ENCODE measurements at places on chromosomes 6 and 20.
A peak's percentile ranks its signal among the peaks of the same experiment; 100 is the strongest.

DNA sequence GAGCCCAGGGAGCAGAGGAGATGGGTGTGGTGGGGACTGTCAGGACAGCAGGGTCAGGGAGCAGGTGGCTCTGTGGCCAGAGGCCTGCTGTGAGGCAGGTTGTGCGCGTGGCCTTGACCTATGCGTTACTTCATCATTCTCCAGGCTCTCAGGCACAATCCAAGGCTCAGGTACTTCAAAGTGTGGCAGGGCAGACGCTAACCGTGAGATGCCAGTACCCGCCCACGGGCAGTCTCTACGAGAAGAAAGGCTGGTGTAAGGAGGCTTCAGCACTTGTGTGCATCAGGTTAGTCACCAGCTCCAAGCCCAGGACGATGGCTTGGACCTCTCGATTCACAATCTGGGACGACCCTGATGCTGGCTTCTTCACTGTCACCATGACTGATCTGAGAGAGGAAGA lies 535 bp downstream of the NCR2 start:
- H3K27me3 ChIP-seq = peaks cover 41% of the 10 kb centered on the region
- DNase-seq = no peak
- H3K27ac ChIP-seq = no peak overlapping the region
- no peak overlapping the region for H3K4me3 ChIP-seq
- H3K36me3 ChIP-seq = no peaks in the 10 kb centered on the region
- no peaks in the 10 kb centered on the region for H3K4me1 ChIP-seq

- H3K4me3 ChIP-seq = no peak overlapping the region
- no peaks in the 10 kb centered on the region for H3K27me3 ChIP-seq
- H3K27ac ChIP-seq = no peak overlapping the region
- DNase-seq = no peak
Measured at GRCh38 chr6:167703781-167704180, 122.9 kb upstream of the AFDN start.

GRCh38 chr6:6878887-6879585 lies 228.7 kb upstream of the RREB1 start:
- H3K36me3 ChIP-seq = no peaks in the 10 kb centered on the region
- H3K27me3 ChIP-seq = peaks cover 7% of the 10 kb centered on the region
- no peak overlapping the region for H3K27ac ChIP-seq
- peaks cover 18% of the 10 kb centered on the region for H3K4me1 ChIP-seq
- no peak for DNase-seq
- H3K4me3 ChIP-seq = no peak overlapping the region

- H3K4me1 ChIP-seq = peaks cover 39% of the 10 kb centered on the region
- H3K4me3 ChIP-seq = no peak overlapping the region
- H3K27ac ChIP-seq = no peak overlapping the region
- no peaks in the 10 kb centered on the region for H3K27me3 ChIP-seq
- H3K36me3 ChIP-seq = peaks cover 42% of the 10 kb centered on the region
- DNase-seq = no peak
Measured at GRCh38 chr6:129508477-129509145, 201.4 kb downstream of the ARHGAP18 start.

GRCh38 chr6:25487012-25487411 lies 165.0 kb upstream of the SCGN start:
- H3K27ac ChIP-seq = no peak overlapping the region
- H3K4me3 ChIP-seq = no peak overlapping the region
- no peak for DNase-seq
- no peaks in the 10 kb centered on the region for H3K36me3 ChIP-seq

DNA sequence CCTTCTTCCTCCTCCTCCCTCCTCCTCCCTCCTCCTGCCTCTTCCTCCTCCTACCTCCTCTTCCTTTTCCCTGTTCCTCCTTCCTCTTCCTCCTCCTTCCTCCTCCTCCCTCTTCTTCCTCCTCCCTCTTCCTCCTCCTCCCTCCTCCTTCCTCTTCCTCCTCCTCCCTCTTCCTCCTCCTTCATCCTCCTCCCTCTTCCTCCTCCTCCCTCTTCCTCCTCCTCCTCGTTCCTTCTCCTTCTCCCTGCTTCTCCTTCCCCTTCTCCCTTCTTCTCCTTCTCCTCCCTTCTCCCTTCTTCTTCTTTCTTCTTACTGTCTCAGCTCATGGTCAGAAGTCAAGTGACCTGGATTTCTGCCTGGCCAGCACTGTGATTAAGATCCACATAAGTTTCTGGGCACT lies 7.7 kb downstream of the MAS1 start:
- peaks cover 27% of the 10 kb centered on the region for H3K4me1 ChIP-seq
- no peaks in the 10 kb centered on the region for H3K36me3 ChIP-seq
- peaks cover 16% of the 10 kb centered on the region for H3K27me3 ChIP-seq

DNA sequence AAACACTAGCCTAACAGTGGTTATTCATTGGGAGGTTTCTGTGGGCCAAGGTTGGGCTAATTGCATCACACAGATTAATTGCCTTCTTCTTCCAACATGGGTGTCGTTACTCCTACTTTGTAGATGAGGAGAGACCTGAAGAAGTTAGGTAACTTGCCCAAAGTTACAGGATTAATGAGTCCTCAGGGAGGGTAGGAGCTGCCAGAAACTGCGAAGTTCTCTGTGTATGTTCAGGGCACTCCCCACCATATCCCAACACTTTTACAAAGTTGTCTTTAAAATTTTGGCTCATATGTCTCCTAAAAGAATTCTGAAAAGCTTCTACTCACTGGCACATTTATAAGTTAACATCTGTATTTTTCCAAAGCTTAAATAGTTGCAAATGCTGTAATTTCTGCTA lies 323.5 kb upstream of the HSF2 start:
- no peak for DNase-seq
- H3K27me3 ChIP-seq = no peaks in the 10 kb centered on the region
- H3K36me3 ChIP-seq = no peaks in the 10 kb centered on the region
- no peaks in the 10 kb centered on the region for H3K4me1 ChIP-seq

DNA sequence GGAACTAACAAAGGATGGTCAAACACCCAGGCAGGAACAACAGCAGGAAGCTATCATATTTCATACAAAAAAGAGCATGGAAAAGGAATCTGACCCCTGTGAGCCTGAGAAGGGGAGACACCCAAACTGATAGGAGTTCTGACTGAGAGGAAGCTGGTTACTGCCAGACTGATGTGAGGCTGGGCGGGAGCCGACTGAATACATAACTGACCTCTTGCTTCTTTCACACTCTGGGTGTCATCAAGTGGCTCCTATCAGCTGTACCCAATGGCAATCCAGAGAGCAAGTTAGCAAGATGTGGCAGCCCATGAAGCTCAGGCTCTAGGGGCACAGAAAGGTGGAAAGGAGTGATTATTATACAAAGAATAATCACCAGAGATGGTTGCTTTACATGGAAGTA lies 795.1 kb upstream of the HS3ST5 start:
- H3K4me3 ChIP-seq = no peak overlapping the region
- no peak for DNase-seq
- H3K27me3 ChIP-seq = no peaks in the 10 kb centered on the region
- H3K4me1 ChIP-seq = no peaks in the 10 kb centered on the region

DNA sequence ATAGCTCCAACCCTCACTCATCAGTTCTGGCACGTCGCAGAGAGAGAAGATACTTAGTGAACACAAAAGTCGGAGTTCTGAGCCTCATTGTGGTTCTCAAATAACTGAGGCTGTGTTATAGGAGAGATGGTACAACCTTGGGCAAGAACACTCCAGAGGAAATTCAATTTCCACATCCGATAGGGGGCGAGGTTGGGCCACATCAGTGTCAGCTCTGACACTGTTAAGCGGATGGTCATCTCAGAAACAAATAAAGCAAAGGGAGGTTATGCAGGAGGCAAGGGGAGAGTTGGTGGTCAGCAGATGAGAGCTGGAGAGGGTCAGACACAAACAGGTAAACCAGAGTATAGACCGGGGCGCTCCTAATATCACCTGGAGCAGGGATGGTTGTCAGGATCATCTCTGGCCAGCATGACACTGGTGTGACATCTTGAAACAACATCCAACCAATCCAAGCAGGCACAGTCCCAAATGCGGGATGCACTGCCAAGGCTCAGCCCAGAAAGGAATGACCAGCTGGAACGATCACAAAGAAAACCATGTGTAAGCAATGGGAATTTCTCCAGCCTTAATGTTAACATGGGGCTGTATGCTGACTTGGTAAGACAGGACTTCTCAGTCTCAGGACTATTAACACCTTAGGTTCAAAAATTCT lies 331.8 kb downstream of the HACE1 start:
- no peaks in the 10 kb centered on the region for H3K4me1 ChIP-seq
- no peaks in the 10 kb centered on the region for H3K36me3 ChIP-seq
- DNase-seq = no peak

DNA sequence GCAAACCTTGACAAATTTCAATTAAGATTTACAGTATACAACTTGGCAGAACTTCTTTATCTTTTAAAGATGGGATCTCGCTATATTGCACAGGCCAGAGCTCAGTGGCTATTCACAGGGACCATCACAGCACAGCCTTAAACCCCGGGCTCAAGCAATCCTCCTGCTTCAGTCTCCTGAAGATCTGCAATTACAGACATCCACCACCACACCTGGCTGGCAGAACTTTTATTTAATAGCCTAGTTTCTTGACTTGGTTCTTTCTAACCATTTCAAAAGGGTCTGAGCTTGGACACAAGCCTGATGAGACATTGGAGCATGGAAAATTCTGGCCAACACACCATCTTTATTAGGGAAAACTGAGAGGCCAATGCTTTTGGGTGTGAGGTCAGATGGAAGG lies 151.6 kb upstream of the KCNG1 start:
- no peak for DNase-seq
- peaks cover 5% of the 10 kb centered on the region for H3K4me1 ChIP-seq
- H3K4me3 ChIP-seq = no peak overlapping the region
- peaks cover 36% of the 10 kb centered on the region for H3K27me3 ChIP-seq
- H3K27ac ChIP-seq = no peak overlapping the region

DNA sequence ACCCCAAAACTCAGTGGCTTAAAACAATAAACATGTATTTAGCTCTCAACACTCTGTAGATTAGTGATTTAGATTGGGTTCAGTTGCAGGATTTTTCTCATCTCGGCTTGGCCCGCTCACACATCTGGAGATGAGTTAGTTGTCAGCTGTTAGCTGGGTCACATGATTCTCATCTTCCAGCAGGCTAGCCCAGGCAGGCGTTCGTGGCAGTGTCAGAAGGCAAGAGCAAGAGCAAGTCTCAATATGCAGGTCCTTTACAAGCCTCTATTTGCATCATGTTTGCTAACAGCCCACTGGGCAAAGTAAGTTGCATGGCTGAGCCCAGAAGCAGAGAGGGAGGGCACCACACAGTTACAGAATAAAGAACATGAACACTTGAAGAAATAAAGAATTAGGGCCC lies 83.6 kb upstream of the MYLIP start:
- H3K4me3 ChIP-seq = no peak overlapping the region
- H3K36me3 ChIP-seq = no peaks in the 10 kb centered on the region
- no peaks in the 10 kb centered on the region for H3K4me1 ChIP-seq
- H3K27ac ChIP-seq = no peak overlapping the region

GRCh38 chr20:2654384-2654822 lies 2.0 kb downstream of the NOP56 start:
- H3K27ac ChIP-seq = peak overlapping the region; percentile 78
- H3K36me3 ChIP-seq = peaks cover 40% of the 10 kb centered on the region
- H3K27me3 ChIP-seq = peaks cover 4% of the 10 kb centered on the region
- peak overlapping the region; percentile 96 for H3K4me3 ChIP-seq
- H3K4me1 ChIP-seq = peaks cover 34% of the 10 kb centered on the region

GRCh38 chr6:111806561-111807497 lies 66.4 kb downstream of the FYN start:
- no peaks in the 10 kb centered on the region for H3K27me3 ChIP-seq
- DNase-seq = no peak
- peak overlapping the region; percentile 25 for H3K4me3 ChIP-seq
- H3K36me3 ChIP-seq = 0 out of 2 replicates have a peak, but pooled peaks cover 4% of the 10 kb centered on the region

- H3K36me3 ChIP-seq = peaks cover 11% of the 10 kb centered on the region
- H3K4me1 ChIP-seq = peaks cover 15% of the 10 kb centered on the region
- H3K4me3 ChIP-seq = no peak overlapping the region
- peaks cover 2% of the 10 kb centered on the region for H3K27me3 ChIP-seq
- H3K27ac ChIP-seq = no peak overlapping the region
Measured at GRCh38 chr20:38286586-38287531, 17.1 kb upstream of the BPI start.

- no peak overlapping the region for H3K27ac ChIP-seq
- H3K27me3 ChIP-seq = no peaks in the 10 kb centered on the region
- no peak overlapping the region for H3K4me3 ChIP-seq
- no peaks in the 10 kb centered on the region for H3K36me3 ChIP-seq
- peaks cover 37% of the 10 kb centered on the region for H3K4me1 ChIP-seq
- no peak for DNase-seq
Measured at GRCh38 chr6:116016846-116017545, 43.7 kb downstream of the FRK start.

- H3K4me3 ChIP-seq = no peak overlapping the region
- H3K36me3 ChIP-seq = no peaks in the 10 kb centered on the region
- peak; percentile 85 for DNase-seq
- peaks cover 6% of the 10 kb centered on the region for H3K27me3 ChIP-seq
Measured at GRCh38 chr6:113697632-113698410, 159.3 kb upstream of the MARCKS start.

GRCh38 chr20:35826397-35826998 lies 54.7 kb downstream of the PHF20 start:
- no peak overlapping the region for H3K4me3 ChIP-seq
- no peak for DNase-seq
- H3K27ac ChIP-seq = no peak overlapping the region
- peaks cover 25% of the 10 kb centered on the region for H3K36me3 ChIP-seq

GRCh38 chr20:46552460-46553420 lies 2.3 kb upstream of the OCSTAMP start:
- H3K36me3 ChIP-seq = no peaks in the 10 kb centered on the region
- peaks cover 10% of the 10 kb centered on the region for H3K4me1 ChIP-seq
- no peak overlapping the region for H3K27ac ChIP-seq
- no peak overlapping the region for H3K4me3 ChIP-seq
